SK-N-SH (cell line): ENCODE measurements at places on chromosomes 1 and 21. TPM values are rescaled to one million over a fixed set of nuclear protein-coding genes. Genes with fewer than 3 reads are reported as not detected.

GRCh38 chr1:76465030-76465429, 390.5 kb downstream of the ST6GALNAC3 start:
- H3K4me1 ChIP-seq, result peaks cover 2% of the 10 kb centered on the region
- H3K27me3 ChIP-seq, result no peaks in the 10 kb centered on the region
- no peak for DNase-seq
- peak overlapping the region; percentile 64 for H3K27ac ChIP-seq
- no peak overlapping the region for H3K4me3 ChIP-seq

CFAP45 gene
- 0.57 and 0.74 TPM in 2 replicates for polyA plus RNA-seq

DNA sequence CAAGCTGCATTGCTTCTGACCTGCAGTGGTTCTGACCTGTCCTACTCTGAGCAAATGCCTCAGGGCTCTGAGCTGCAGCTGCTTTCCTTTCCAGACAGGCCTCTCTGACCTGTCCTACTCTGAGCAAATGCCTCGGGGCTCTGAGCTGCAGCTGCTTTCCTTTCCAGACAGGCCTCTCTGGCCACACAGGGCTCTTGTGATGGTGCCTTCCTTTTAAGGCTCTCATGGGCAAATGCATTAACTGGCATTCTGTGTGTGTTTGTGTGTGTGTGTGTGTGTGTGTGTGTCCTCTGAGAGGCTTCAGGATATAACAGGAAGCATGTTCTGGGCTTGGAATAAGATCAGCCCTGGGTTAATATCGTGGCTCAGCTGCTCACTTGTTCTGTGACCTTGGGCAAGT, 131.3 kb downstream of the NTPCR start:
- DNase-seq, result peak; percentile 5
- H3K36me3 ChIP-seq, result peaks cover 3% of the 10 kb centered on the region
- H3K27ac ChIP-seq, result peak overlapping the region; percentile 26; the same call in 1 of the 2 replicates
- H3K4me1 ChIP-seq, result no peaks in the 10 kb centered on the region
- no peaks in the 10 kb centered on the region for H3K27me3 ChIP-seq
- no peak overlapping the region for H3K4me3 ChIP-seq

DNA sequence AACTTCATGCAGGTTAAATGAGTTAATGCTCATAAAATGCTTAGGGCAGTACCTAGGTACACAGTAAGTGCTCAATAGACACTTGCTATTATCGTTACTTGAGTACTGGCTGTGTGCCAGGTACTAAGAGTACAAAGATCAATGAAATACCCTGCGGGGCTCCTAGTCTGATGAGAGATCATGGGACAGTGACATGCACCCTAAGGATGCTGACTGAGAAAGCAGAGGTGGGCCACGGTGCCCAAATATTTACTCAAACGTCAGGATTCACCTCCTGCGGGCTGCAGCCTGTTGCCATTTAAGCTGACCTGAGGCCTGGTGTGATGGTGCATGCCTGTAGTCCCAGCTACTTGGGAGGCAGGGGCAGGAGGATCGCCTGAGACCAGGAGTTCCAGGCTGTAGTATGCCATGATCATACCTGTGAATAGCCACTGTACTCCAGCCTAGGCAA, 19.8 kb upstream of the LUZP1 start:
- peak overlapping the region; percentile 48 for H3K27ac ChIP-seq
- no peak overlapping the region for H3K4me3 ChIP-seq
- no peak for DNase-seq
- H3K4me1 ChIP-seq, result no peaks in the 10 kb centered on the region; the same call in 1 of the 2 replicates
- no peaks in the 10 kb centered on the region for H3K27me3 ChIP-seq
- no peaks in the 10 kb centered on the region for H3K36me3 ChIP-seq

NMNAT2 gene
- 0.06 and 0.07 TPM in 2 replicates for polyA plus RNA-seq

- H3K36me3 ChIP-seq, result no peaks in the 10 kb centered on the region
- H3K27me3 ChIP-seq, result no peaks in the 10 kb centered on the region; the same call in 1 of the 2 replicates
- H3K4me1 ChIP-seq, result peaks cover 5% of the 10 kb centered on the region; the same call in 1 of the 2 replicates
- H3K4me3 ChIP-seq, result no peak overlapping the region
- no peak for DNase-seq
Measured at GRCh38 chr21:44887126-44887806, 13.8 kb upstream of the PTTG1IP start.

DNA sequence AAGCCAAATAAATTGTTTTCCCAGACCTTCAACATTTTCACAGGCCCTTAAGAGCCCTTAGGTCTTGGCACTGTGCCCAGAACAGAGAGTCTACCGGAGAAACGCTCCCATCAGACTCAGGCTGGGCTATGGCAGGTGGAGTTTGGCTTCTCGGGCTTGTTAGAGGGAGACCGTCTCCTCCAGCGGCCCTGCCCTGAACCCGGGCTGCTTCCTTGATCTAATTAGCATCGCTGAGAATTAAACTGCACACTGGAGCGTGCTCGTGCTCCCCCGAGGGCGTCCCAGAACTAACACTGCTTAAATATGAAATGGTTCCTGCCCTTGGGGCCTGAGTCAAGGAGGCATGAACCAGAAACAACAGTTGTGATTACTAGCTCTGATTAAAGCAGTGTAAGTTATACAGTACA, 634.4 kb downstream of the MATN1 start:
- H3K27me3 ChIP-seq, result no peaks in the 10 kb centered on the region
- H3K4me3 ChIP-seq, result no peak overlapping the region
- H3K27ac ChIP-seq, result no peak overlapping the region; the same call in 1 of the 2 replicates
- H3K4me1 ChIP-seq, result peaks cover 42% of the 10 kb centered on the region; the same call in 1 of the 2 replicates

- no peaks in the 10 kb centered on the region for H3K4me1 ChIP-seq
- H3K4me3 ChIP-seq, result no peak overlapping the region
- H3K27ac ChIP-seq, result no peak overlapping the region
Measured at GRCh38 chr1:39301606-39302005, 97.1 kb downstream of the MACF1 start.

GRCh38 chr21:14675774-14676530, 129.8 kb upstream of the SAMSN1 start:
- no peak for DNase-seq
- no peaks in the 10 kb centered on the region for H3K27me3 ChIP-seq
- no peaks in the 10 kb centered on the region for H3K36me3 ChIP-seq
- H3K4me1 ChIP-seq, result no peaks in the 10 kb centered on the region
- no peak overlapping the region for H3K27ac ChIP-seq

OR2M4 gene
- not detected in 2 replicates for polyA plus RNA-seq

GRCh38 chr1:217856342-217857034, 225.3 kb downstream of the SPATA17 start:
- DNase-seq, result no peak
- H3K4me3 ChIP-seq, result no peak overlapping the region
- H3K4me1 ChIP-seq, result peaks cover 11% of the 10 kb centered on the region; the same call in 1 of the 2 replicates
- no peaks in the 10 kb centered on the region for H3K36me3 ChIP-seq
- peak overlapping the region; percentile 73 for H3K27ac ChIP-seq

MLLT11 gene
- 26.7 and 33.8 TPM in 2 replicates for polyA plus RNA-seq

TSPAN2 gene
- 0.21 and 0.23 TPM in 2 replicates for polyA plus RNA-seq

DNA sequence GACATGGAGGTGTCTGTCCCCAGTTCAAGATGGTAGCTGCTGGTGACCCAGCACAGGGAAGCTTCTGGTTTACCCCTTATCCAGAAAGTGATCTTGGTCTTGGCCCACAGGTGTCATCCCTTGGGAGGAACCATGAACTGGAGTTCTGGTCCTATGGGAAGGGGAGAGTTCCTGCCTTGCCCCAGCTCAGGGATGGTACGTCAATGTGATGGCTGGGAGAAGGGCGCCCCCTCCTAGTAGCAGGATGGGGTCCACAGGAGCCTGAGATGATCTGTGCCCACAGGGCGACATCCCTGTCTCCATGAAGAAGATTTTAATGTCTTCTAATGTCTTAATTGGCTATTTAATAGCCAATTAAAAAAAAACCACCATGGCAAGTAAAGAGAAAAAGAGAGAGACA, 249.8 kb downstream of the SIPA1L2 start:
- no peaks in the 10 kb centered on the region for H3K4me1 ChIP-seq
- H3K27me3 ChIP-seq, result no peaks in the 10 kb centered on the region
- DNase-seq, result no peak
- H3K27ac ChIP-seq, result no peak overlapping the region

DNA sequence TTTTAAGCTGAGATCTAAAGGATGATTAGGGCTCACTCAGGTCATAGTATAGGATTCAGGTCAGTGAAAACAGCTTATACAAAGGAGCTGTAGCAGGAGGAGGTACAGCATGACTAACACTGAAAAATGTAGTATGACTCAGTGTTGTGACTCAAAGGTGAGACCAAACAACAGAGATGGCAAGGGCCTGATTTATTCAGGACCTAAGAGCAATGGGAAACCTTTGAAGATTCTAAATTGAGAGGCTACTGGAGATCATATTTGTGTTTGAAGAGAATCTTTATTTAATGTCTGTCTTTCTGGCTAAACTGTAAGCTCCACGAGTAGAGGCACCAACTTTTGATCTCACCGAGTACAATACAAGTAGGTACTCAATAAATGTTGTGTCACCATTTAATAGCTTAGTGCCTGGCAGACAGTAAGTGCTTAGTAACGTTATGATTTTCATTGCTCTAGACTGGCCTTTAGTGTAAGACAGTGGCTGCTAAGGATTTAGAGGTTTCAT, 43.5 kb downstream of the PRKAA2 start:
- no peak for DNase-seq
- H3K4me3 ChIP-seq, result no peak overlapping the region
- no peaks in the 10 kb centered on the region for H3K27me3 ChIP-seq

- H3K27ac ChIP-seq, result no peak overlapping the region
- no peak for DNase-seq
- no peak overlapping the region for H3K4me3 ChIP-seq
- no peaks in the 10 kb centered on the region for H3K27me3 ChIP-seq
Measured at GRCh38 chr1:175209493-175209921, 16.9 kb upstream of the KIAA0040 start.

RSPH1 gene
- 0.97 and 1.1 TPM in 2 replicates for polyA plus RNA-seq

DNA sequence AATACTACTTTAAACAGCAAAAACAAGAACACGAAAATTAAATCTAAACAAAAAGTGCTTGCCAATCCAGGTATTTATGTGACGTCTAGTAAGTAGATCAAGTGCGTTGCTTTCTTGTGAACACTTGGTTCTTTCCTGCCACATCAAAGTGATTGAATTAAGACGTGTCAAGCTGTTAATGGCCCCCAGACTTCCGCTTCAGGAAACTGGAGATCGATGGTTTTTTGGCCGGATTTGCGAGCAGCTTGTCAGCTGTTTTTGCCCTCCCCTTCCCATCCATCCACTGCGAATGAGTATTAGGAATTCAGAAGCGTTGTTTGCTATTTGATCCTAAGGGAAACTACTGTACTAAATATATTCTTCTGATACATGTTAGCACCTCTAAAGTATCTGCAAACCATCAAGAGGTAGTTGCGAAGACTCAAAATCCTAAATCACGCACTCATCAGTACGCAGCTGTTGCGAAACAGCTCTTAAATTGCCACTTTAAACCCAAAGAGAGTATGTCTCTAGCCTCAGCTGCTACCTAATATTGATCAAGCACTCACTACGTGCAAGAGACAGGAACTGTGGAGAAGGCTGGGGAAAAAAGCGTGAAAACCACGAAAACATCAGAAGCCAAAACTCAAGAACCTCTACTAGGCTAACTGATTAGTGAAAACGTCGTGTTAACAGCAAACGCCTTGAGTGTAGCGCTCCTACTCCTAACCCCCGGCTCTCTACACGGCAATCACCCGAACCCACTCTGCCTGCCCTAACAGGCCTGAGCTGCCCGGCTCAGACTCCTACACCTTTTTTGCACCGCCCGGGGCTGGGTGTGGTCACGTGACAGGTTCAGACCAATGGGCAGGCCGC, 473 bp upstream of the BRDT start:
- no peak overlapping the region for H3K4me3 ChIP-seq
- no peaks in the 10 kb centered on the region for H3K4me1 ChIP-seq
- H3K36me3 ChIP-seq, result no peaks in the 10 kb centered on the region

DNA sequence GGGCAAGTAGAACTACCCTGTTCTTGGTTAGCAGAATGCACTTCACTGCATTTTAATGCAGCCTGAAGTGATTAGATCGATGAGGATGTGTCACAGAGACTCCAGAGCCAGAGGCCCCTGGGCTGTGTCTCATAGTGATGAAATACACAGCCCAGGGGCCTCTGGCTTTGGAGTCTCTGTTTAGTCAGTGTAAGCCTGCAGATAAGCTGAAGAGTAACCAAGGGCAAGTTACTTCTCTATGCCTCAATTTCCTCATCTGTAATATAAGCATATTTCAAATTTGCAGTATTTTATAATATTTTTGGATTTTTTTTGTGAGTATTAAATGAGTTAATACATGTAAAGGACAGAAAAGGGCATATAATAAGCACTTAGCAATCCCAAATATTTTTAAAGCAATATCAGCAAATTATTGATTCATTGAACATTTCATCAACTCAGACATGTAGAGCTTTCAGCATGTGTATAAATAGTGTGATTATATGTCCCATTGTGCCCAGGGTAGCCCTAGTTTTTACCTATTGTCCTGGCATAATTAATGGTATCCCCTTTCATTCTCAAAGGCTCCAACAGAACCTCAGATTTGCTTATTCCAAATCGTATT, 23.6 kb upstream of the APOBEC4 start:
- DNase-seq, result peak; percentile 48
- no peak overlapping the region for H3K4me3 ChIP-seq
- no peak overlapping the region for H3K27ac ChIP-seq
- H3K4me1 ChIP-seq, result no peaks in the 10 kb centered on the region
- H3K36me3 ChIP-seq, result no peaks in the 10 kb centered on the region

GRCh38 chr1:26539722-26540121, 10.2 kb downstream of the RPS6KA1 start:
- H3K36me3 ChIP-seq, result no peaks in the 10 kb centered on the region
- no peaks in the 10 kb centered on the region for H3K4me1 ChIP-seq
- H3K27me3 ChIP-seq, result no peaks in the 10 kb centered on the region

DNA sequence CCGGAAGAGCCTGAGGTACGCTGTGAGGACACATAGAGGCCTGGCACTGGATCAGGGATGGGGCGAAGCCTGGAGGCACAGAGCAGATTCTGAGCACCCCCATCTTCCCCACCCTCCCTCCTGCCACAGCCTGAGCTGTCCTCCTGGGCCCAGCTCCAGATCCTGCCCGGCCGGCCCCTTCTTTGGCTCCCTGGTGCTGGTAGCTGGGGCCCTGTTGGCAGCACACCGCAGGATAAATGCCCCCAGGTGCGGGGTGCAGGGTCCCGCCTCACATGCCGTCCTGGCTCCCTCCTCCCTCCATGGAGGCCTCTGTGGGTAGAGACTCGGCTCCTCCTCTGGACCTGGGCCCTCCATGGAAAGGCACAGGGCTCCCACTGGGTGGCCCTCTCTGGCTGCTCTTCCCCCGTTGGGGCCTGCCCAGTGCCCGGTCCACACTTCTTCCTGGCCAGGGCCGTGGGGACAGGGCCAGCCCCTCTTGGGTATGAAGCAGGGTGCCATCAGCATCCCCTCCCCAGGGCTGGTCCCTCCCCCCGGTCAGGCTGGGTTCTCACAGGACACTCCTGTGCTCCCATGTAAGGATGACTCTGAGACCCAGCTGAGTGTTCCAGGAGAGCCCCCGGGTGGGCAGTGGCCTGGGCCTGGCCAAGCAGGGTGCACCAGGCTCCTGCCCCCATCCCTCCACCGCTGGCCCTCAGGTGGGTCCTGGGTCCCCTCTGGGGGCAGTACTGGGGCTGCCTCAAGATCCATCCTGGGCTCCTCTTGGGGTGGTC, 1.1 kb upstream of the OBSCN start:
- no peak overlapping the region for H3K4me3 ChIP-seq
- no peak for DNase-seq
- no peaks in the 10 kb centered on the region for H3K27me3 ChIP-seq
- H3K27ac ChIP-seq, result no peak overlapping the region
- no peaks in the 10 kb centered on the region for H3K4me1 ChIP-seq
- no peaks in the 10 kb centered on the region for H3K36me3 ChIP-seq
